ENCODE measurements at places on chromosomes 1 and 21.

GRCh38 chr21:44867999-44868700 is 5.3 kb downstream of the PTTG1IP start:
- DNase-seq: peak; percentile 48

- DNase-seq: no peak
Observed at GRCh38 chr1:32886828-32887414, 630 bp downstream of the HPCA start.

DNA sequence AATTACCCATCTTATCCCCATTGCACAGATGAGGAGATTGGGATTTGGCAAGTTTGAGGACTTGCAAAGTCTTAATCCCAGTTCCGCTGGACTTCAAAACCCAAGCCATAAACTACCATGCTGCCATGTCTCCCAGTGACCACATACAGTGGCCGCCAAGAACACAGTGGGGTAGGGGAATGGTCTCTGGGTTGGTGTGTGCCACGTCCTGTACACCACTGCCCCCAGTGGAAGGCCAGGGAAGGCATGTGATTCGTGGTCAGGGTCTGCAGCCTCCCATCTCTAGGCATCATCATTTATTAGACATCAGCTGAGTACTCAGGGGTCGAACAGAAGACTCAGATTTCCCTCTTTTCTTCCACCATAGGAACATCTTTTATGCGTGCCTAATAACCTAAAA is 76.0 kb downstream of the MAN1C1 start:
- peak; percentile 31 for DNase-seq

- DNase-seq: no peak
Observed at GRCh38 chr1:205032508-205032907, 10.5 kb upstream of the CNTN2 start.

DNA sequence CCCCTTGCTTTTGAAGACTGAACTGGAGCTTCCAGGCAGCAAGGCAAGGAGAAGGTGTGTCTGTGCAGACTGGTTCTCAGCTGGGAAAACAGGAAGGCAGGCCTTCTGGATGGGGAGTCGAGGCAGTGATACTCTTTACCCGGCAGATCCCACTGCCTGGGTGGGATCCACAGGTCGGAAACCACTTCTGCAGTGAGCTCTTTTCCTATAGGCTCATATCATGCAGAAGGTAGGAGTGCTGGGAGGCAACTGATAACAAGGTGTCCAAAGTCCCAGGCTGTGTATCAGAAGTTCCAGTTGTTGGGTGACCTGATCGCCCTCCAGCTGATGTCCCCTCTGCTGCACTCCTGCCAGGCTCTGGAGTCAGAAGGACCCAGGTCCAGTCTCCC is 17.1 kb downstream of the ACOT11 start:
- DNase-seq: no peak

DNA sequence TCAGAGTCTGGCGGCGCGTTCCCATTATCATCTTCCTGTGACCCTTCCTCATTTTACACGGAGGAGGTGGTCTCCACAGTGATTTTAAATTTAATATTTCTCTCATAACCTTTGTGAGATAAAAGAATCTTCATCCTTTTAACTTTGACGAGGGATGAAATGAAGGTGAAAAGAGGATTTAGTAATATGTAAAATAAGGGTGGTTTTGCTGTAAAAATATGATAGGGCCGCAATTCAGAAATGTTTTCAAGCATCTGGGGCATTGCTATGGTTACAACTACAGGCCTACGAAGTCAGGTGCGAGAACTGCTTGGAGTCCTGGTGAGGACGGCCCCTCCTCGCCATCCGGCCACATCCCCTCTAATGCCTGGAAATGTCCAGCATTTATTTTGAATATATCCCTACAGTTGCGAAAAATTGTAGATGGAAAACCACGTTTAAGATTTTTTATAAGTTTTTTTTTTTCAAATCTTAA is 422 bp upstream of the RSBN1 start:
- peak; percentile 25 for DNase-seq

GRCh38 chr1:51189421-51190073 is 46.5 kb upstream of the RNF11 start:
- DNase-seq: peak; percentile 45

- DNase-seq: peak; percentile 56
Observed at GRCh38 chr1:41416552-41417334, 55.5 kb downstream of the FOXO6 start.

DNA sequence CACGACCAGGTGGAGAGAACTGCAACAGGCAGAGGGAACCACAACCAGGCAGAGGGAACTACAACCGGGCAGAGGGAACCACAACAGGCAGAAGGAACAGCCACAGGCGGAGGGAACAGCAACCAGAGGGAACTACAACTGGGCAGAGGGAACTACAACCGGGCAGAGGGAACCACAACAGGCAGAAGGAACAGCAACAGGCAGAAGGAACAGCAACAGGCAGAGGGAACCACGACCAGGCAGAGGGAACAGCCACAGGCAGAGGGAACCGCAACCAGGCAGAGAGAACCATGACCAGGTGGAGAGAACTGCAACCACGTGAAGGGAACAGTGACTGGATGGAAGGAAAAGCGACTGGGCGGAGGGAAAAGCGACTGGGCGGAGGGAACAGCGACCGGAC is 47.6 kb upstream of the GPR153 start:
- no peak for DNase-seq

GRCh38 chr1:94160811-94161210 is 39.9 kb upstream of the ABCA4 start:
- no peak for DNase-seq

DNA sequence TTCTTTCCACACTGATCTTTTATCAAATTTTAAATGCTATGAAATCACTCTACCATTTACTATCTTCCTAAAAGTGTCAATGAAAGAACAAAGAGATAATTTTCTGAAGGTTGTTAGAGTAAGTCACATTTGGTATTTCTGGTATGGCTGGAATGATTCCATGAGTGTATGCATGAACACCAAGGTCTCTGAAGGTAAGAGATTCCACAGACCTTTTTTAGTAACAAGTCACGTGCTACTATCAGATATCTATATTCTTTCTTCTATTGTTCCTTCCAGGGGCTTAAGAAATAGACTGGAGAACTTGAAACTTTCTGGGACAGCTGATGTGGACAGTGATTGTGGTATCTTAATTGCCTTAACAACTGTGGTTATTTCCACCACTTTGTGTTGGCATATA is 265.0 kb downstream of the SDCCAG8 start:
- DNase-seq: no peak

GRCh38 chr1:9529190-9529589 is 10.1 kb upstream of the SLC25A33 start:
- no peak for DNase-seq

DNA sequence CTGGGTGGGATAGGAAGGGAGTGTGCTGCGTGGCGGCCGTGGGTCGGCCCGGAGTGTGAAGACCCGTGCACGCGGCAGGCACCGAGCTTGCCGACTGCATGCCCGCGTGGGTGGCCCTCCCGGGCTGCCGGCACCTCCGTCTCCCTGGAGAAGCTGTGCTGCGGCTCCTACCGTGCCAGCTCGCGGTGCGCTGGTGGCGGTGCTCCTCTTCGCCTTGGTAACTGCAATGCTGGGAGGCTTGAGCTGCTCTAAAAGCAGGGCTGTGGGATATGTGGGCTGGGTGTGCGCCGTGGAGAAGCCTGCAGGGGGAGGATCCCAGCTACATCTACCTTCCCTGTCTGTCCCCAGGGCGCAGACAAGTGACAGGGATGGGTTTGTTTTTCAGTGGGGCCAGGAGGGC is 2.4 kb downstream of the GABRD start:
- no peak for DNase-seq

DNA sequence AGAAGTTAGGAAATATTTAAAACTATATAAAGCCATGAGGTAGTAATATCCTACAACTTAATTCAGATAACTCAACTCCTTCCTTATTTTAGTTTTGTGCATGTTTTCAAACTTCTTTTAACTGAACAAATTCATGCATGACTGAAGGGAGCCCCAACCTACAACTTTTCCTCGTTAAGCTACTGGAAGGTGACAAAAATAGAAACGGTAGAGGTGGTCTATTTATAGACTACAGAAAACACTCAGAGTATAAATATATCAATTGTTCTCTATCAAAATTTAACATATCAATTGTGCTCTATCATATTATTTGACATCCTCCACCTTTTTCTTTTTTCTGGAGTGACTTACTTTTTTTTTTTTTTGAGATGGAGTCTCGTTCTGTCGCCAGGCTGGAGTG is 16.8 kb downstream of the SYNJ1 start:
- DNase-seq: no peak

- no peak for DNase-seq
Observed at GRCh38 chr1:16212251-16212961, at the start of gene ARHGEF19. Gene ARHGEF19, minus strand, starts transcription at chr1:16212652. Its CDS starts 3,598 bp downstream, at chr1:16209054.

DNA sequence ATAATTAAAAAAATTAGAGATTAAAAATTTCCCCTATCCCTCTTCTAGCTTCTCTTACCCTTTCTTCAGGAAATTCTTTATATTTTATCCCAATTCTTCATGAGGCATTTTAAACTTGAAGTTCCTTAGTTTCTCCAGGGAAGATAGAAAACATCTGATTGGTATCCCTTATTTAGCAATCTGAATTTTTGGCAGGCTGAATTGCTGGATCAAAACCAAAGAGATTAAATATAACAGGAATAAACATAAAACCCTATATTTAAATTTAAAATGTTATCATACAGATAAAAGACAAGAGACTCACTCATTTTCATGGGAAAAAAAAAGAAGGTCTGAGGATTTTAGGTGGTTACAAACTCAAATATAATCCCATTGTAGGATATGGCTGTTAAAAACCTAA is 204.2 kb downstream of the CHRM3 start:
- DNase-seq: no peak

- peak; percentile 33 for DNase-seq
Observed at GRCh38 chr1:18923756-18924211, 21.4 kb upstream of the ALDH4A1 start.

GRCh38 chr1:67787746-67788145 is 45.5 kb downstream of the GNG12 start:
- DNase-seq: no peak

Measured in CD4-positive, alpha-beta T cell treated with Interleukin-4 for 1 hour (primary cell).